ENCODE measurements at places on chromosomes 7 and 10.

DNA sequence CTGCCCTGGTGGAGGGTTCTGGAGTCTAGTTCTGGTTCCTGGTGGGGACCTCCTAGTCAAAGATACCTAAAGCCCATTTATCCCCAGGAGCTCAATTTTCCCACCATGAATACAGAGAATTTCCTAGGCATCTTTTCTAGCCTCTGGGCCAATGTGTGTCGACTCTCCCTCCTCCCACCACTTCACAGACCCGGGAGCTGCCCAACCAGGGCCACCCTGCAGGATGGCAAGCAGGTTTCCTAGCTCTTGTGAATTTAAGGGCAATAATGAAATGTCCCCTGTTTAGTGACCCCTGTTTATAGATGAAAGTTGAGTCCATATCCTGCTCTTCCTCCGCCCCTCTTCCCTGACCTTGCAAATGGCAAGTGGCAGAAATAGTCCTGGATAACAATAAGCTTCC is 9.4 kb downstream of the DLX5 start:
- DNase-seq = no peak

- no peak for DNase-seq
Observed at GRCh38 chr10:95531058-95531809, 29.9 kb downstream of the SORBS1 start.

DNA sequence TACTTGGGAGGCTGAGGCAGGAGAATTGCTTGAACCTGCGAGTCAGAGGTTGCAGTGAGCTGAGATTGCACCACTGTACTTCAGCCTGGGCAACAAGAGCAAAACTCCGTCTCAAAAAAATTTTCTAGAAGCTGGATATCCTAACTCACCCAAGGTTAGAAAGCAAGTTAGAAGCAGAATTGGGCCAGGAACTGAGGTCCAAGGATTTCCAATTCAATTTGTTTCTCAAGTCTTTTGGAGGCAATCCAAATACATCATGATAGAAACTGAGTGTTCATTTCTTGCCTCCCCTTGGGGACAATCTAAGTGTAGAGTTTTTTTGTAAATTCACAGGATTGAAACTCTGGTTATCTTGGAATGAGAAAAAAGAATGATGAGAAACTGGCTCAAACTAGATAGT is 45.5 kb downstream of the LAMB1 start:
- DNase-seq = no peak

- no peak for DNase-seq
Observed at GRCh38 chr7:99478464-99479440, 6.1 kb downstream of the ZNF789 start.

DNA sequence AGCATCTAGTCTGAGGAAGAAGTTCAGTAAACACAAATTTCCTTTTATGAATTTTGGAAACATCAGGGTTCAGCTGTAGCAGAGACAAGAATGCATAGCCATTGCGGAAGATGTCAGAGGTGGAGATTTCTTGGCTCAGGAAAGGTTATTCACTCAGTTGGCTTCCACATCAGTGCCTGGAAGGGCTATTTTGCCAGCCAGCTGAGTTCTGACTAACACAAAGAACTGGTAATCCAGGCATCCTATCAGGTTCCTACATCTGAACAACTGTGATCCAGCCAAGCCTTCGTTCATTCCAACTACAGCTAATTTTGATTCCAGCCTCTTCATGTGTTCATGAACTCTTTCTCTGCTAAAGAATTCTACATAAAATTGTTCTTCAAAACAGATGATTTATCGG is 965.6 kb downstream of the XPNPEP1 start:
- no peak for DNase-seq

- no peak for DNase-seq
Observed at GRCh38 chr7:70726951-70727378, 405.0 kb upstream of the GALNT17 start.

DNA sequence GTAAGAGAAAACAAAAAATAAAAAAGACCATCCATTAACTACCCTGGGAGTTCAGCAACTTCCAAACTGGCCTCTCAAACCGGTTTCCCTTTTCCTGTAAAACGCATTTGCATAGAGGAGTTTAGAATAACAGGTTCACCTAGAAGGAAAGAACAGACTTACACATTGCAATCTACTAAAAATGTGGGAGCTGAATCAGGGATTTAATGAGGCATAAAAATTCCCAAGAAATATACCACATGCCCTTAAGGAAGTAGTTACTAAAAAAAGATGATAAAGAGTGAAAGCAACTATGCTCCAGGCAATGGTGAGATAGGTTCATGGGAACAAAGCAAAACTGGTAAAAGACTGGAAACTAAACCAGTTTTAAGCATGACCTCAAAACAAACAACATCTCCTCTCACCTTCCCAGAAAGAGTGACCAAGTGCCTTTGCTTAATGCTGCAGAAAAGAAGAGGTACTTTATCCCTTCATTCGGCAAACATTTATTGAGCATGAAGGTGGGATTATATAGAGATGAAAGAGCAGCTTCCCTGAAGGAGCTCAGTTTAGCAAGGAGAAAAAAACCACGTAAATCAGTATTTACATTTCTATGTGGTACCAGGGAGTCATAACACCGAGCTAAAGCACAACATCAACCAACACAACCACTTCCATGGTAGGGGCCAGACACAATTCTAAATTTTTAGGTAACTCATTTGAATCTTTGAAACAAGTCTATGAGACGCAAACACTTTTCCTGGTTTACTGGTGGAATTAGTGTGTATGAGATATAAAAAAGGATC is 152.8 kb downstream of the SGMS1 start:
- DNase-seq = no peak

GRCh38 chr10:26225322-26225721 is 8.7 kb downstream of the GAD2 start:
- no peak for DNase-seq

DNA sequence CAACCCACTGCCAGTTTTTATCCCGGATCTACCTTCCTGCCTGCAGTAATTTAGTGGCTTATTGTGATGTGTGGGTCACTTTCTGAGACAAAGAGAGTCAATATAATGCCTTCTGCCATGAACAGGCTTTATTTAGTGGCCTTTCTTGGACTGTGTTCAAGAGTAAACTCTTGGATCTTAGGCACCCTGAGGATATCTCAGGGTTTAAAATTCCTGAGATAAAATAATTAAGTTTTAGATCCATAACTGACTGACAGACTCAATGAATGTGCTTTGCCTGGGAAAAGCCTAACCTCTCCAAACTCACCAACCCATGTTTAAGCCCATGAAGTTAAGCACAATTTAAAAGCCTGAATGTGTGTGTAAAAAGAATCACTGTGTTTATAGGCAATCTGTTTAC is 564.3 kb downstream of the LRMDA start:
- no peak for DNase-seq

- no peak for DNase-seq
Observed at GRCh38 chr10:92142949-92143348, 147.9 kb downstream of the CPEB3 start.

DNA sequence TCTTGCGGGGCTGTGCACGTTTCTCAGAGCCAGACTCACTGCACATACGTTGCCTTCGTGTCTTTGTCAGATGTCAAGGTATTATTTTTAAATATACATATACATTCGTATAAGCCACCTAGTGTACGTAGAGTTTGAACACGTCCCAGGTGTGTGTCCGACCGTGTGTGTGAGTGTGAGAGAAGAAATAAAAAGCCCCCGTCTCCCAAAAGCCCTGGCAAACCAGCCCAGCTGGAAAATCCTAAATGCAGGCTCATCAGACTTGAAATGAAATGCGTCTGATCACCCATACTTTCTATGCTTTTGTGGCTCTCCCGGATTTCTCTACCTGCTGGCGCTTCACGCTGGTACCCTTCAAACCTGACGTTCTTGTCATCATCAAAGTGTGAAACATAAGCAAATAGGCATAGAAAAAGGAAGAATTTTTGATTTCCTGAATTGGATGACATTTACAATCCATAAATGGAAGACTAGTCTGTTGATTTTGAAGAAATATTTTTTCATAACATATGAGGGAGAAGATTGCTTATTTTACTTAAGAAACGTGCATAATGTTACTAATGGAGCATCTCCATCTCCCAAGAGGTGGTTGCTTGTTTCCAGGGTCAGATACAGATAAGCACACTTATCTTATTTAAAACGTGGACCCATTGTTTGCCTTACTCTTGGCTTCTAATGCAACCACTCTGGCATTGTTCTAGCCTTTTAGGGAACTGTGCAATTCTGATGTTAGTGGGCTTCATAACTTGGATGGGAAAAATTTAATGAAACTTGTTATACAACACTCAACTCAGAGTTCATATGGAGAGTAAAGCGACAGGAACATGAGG is 971 bp downstream of the PRKG1 start:
- no peak for DNase-seq

GRCh38 chr7:151736403-151736909 is 140.5 kb downstream of the PRKAG2 start:
- DNase-seq = no peak

DNA sequence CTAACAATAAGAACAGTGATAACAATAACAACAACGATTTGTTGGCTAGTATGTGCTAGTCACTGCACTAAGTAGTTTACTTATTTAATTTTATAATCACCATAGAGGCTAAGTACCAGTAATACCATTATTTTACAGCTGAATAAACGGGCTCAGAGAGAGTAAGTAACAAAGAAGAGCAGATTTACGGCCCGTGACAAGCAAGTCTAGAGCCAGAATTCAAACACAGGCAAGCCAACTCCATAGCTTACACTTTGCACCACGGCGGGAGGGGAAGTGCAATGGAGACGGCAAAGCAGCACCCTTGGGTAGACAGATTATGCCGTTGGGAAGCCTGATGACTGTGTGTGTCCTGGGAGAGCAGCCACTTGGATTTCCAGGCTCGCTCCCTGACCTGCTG is 1.2 kb upstream of the OR6V1 start:
- no peak for DNase-seq

GRCh38 chr7:122637784-122638183 is 61.1 kb downstream of the RNF133 start:
- no peak for DNase-seq

DNA sequence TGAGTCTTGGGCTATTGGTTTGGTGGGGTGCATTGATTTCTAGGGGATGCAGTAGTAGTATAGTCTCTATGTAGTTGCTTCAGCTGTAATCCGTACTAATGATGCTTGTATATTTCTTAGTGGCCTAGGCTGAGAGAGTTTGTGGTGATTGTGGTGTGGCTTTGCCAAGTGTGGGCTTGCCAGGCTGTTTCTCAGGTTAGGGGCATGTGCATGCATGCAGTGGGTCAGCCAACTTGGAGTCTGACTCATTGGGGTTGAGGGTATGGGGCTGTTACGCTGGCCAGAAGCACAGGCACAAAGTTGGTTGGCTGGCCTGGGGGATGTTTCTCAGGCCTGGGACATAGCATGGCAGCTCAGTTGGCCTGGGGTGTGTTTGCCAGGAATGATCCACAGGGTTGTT is 25.7 kb upstream of the PLA2G12B start:
- no peak for DNase-seq

DNA sequence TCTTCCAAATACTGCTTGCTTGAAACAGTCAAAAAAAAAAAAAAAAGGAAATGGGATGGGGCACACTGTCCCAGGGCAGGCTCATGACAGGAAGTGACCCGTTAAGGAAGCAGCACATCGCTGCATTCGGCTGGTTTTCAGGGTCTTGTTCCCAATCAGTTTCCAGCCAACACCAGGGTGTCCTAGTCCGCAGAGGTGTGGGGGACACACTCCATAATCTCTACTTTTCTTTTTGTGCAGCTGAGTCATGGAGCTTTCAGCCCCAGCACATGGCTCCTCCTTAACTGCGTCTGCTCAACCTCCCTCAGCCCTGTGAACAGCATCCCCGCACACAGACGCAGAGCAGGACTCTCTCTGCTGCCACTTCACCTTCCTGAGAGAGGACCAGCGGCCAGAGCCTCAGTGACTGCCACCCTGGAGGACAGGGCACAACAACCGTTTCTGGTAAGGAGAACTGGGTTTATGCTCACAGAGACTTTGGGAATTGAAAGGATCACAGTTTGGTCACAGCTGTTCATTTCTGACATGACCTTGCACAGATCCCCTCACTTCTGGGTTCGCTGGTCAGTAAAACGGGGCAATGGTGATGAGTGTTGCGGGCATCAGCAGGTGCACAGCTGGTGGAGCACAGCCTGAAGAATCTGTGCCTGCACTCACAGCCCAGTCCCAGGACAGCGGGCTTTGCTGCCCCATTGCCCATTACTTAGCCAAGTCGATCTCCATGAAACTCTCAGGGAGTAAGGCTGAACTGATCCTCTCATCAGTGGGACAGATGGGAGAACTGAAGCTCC is at the start of gene GIMAP5:
Gene GIMAP5, plus strand, starts transcription at position 154 of the 791 bp plus-strand sequence. CDS start 3,467 bp downstream, outside the sequence.
- DNase-seq = no peak

DNA sequence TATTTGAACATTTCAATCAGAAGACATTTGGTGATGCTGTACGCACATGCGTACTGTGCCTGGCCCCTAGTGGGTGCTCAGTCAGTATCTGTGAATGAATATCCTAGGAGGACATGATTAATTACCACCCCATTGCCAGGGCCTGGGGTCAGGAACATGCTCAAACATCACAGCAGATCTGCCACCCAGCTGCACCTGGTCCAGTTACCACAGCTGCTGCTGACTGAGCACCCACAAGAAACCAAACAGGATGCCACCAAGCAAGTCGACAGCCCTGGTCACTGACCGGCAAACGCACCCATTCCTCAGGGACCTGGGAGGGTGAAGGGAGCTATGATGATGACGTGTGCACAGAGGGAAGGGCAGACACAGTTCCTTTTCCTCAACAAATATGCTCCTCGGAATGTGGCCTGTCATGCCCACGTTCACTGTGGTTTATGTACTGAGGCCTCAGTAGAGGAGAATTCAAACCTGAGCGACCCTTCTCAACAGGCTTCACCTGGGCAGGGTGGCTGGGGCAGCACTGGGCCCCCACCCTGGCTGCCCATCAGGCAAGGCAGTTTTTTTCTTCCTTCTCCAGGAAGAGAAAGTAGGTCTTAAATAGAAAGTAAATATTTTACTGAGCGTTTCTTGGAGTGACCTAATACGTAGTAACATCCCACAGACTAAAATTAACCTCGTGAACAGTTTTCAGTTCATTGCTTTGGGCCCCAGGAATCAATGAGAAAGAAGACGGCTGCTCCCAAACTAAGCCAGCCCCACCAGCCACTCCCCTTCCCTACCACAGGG is 13.4 kb downstream of the CTBP2 start:
- no peak for DNase-seq

DNA sequence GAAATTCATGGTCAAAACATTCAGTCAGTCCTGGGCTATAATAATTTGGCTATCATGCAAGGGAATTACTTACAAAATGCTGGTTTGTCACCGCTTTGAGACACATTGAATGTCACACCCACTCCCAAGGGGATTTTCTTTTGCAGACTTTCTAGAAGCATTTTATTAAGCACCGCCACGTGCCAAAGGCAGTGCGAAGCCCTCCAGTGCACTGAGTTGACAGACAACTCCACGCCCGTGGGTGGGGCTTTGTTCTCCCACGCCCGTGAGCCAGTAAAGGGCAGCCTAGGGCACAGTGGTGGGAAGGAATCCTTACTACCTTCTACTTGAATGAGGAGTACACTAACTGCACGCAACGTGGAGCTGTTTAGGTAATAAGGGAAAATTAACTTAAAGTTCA is 515.8 kb downstream of the KCNMA1 start:
- no peak for DNase-seq

- no peak for DNase-seq
Observed at GRCh38 chr10:12787297-12787696, 214.2 kb downstream of the CCDC3 start.

GRCh38 chr7:139875821-139876241 is 46.8 kb downstream of the TBXAS1 start:
- no peak for DNase-seq

All from substantia nigra (tissue), 51 donors.